Renal cortical epithelial cell (primary cell): ENCODE measurements at places on chromosomes 13 and 19.

- DNase-seq = no peak
Measured at GRCh38 chr13:22082030-22082429, 411.2 kb downstream of the FGF9 start.

GRCh38 chr19:34999498-35000337 lies at the start of gene GRAMD1A:
GRAMD1A (plus strand) TSS chr19:35000323; CDS start chr19:35000479, 156 bp downstream.
- peak; percentile 86 for DNase-seq

DNA sequence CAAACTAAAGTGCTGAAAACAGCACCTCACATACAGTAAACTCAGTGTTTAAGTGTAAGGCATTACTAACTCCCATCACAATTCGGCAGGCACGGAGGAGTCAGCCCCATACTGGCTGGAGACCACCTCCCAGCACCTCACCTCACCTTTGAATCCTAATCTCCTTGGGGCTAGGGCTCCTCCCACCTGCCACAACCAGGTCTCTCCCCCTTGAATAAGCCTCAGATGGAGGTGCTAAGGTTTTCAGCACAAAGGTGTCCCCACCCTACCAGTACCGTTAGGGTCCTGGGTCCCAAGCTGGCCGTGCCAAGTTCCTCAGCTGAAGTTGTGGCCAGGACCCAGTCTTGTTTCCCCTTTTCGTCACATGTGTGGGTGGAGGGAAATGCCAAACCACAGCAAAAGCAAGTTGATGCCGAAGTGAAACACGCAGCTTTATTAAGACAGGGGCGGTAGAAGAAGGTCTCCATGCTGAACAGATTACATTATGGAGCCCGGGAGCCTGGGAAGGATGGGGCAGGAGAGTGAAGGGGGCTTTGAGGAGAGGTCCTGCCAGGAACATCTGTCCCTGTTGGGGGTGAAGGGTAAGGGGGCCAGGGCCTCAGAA lies at the start of gene IGFLR1:
Gene IGFLR1 (minus strand): TSS at position 332 of the 604 bp plus-strand sequence. CDS start 1,272 bp downstream, outside the sequence.
- no peak for DNase-seq

GRCh38 chr13:75402787-75403186 lies 79.2 kb downstream of the TBC1D4 start:
- peak; percentile 48 for DNase-seq

DNA sequence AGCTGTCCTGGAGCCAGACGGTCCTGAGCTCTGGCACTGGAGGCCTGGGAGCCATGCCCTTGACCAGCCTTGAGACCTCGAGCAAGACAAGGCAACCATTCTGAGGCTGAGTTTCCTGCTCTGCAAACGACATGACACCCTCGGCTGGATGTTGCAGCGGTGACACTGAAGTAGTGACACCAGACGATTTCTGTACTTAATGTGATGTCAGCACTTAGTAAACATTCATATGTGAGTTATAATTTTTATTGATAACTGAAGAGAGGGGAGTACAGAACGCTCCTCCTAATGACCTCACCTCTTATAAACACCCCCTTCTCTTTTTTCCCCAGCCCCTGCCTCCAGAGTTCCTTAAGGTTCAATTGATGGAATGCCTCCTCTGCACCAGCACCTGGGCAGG lies 5.8 kb downstream of the NDUFA3 start:
- no peak for DNase-seq

- peak; percentile 8 for DNase-seq
Measured at GRCh38 chr19:15779756-15780476, 7.5 kb upstream of the OR10H5 start.

DNA sequence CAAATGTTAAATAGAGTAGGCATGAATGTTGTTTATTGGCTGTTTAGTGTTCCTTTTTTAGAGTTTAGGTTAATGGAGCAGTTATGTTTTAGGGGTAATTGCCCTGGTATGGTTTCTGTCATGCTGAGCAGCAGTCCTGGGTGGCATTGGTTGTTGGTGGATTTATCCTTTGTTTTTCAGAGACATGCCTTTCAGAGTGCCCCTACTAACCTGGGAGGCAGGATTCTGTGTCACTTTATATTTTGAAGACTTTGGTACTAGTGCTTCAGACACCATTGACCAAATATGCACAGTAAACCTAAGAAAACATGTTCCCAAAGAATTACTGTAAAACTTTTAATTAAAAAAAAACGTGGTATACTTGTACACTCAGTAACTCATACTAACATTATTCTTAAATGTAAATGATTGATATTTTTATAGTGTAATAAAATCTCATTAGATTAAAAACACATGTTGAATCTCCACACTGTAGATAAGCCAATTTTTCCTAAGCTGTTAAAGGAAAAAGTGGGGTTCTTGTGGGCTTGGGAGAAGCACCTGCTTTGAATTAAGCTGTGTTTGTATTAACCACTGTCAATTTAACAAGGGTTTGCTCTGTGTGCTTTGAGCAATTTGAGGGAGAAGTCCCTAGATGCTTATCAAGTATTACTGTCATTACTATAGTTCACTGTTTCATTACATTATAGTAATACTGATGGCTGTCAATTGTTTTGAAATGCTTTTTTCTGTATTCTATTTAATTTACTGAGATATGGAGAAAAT lies 133.2 kb downstream of the LMO7 start:
- DNase-seq = no peak

DNA sequence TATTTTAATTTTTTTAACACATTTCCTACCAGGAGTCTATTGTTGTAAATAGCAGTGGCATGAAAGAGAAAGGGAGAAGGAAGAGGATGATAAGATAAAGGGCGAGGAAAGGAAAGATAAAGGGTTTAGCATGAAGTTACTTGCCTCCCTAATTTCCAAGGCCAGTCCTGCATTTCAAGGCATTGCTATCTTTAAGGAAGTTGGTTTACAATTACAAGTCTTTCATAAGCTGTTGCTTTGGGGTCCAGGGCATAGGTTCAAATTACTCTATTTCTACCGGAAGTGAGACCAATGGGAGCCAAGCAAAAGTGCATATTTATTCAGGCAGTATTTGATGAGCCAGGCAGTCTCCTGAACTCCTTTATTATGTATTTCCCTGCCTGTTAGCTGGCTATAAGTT lies 27.7 kb upstream of the UBL3 start:
- DNase-seq = no peak

GRCh38 chr19:45200568-45200967 lies 22.0 kb downstream of the BLOC1S3 start:
- no peak for DNase-seq

DNA sequence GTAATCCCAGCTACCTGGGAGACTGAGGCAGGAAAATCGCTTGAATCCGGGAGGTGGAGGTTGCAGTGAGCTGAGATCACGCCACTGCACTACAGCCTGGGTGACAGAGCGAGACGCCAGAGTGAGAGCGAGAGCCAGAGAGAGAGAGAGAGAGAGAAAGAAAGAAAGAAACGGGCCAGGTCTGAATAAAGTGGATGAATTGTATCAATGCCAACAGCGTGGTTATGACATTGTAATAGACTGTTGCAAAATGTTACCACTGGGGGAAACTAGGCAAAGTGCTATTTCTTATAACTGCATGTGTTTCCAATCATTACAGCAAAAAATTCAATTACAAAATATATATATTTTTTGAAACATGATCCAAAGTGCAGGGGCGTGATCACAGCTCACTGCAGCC lies 11.8 kb upstream of the BTBD2 start:
- peak; percentile 61 for DNase-seq

- no peak for DNase-seq
Measured at GRCh38 chr19:5683177-5683886, 2.5 kb downstream of the HSD11B1L start.

GRCh38 chr19:12687496-12688196 lies at the start of gene GNG14:
GNG14 (plus strand) TSS chr19:12687998; CDS start chr19:12688049, 51 bp downstream.
- no peak for DNase-seq

DNA sequence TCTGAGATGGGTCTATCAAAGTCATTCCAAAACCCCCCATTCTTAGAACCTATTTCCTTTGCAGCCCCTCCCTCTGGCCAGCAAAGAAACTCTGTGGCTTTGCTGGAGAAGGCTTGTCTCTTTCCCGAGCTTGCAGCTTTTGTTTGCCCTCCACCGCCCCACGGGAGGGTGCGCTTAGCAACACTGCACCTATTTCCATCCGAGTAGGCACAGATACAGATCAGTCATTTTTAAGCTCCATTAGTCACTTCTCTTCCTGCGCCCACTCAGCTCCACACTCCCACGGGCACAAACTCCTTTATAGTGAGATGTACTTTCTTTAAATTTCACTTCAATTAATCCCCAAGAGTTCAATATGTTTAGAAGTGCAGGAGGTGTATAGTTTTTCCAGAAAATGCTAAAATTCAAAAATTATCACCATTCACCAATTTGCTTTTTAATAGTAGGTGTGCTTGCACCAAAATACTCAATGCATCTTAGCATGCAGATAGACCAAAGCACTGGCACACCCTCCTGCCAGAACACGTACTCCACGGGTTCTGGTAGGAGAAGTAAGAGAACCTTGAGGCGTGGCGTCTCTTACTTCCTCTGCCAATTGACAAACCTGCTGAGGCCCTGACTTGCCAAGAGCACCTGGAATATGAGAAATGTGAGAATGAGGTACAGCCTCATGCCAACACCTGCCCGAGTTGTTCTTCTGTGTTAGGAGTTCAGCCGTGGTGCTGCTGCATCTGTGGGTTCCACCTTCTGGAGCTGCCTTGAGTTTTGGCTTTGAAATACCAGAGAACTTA lies 183.7 kb downstream of the TEX29 start:
- no peak for DNase-seq
